ENCODE measurements at places on chromosomes 12 and 14.
A peak's percentile ranks its signal among the peaks of the same experiment; 100 is the strongest.

DNA sequence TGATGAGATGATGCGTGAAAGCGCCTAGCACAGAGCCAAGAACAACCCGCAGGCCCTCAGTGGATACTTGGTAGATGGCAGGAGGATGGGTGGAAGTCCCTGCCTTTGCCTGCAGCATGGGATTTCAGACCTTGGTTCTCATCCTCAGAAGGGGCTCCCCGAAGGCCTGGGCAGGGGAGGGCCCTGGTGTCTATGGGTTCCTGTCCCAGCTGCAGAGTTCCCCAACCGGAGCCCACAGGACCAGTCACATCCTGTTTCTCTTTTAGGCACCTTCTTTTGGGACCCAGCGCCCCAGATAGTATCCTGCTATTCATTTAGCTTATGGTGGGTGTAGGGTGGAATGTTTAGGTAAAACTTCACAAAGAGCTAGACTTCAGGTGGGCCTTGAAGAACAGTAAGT is 55.5 kb downstream of the CALM1 start:
- no peak for ATAC-seq

DNA sequence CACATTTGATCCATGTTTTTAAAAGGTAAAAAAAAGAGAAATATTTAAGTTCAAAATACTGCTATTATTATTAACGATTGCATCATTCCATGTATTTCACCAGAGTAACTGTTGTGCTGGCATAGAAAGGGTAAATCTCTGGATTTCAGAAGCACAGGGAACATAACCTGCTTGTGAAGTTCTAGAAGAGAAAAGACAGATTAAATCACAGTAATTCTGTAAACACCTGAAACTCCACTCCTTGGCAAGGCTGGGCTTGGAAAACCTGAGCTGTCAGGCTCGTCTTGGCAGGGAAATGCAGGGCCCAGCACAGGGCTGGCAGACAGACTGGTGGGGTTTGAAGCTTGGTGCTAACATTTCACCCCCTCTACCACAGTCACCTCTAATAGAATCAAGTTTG is 35.1 kb downstream of the SVOP start:
- no peak for ATAC-seq

DNA sequence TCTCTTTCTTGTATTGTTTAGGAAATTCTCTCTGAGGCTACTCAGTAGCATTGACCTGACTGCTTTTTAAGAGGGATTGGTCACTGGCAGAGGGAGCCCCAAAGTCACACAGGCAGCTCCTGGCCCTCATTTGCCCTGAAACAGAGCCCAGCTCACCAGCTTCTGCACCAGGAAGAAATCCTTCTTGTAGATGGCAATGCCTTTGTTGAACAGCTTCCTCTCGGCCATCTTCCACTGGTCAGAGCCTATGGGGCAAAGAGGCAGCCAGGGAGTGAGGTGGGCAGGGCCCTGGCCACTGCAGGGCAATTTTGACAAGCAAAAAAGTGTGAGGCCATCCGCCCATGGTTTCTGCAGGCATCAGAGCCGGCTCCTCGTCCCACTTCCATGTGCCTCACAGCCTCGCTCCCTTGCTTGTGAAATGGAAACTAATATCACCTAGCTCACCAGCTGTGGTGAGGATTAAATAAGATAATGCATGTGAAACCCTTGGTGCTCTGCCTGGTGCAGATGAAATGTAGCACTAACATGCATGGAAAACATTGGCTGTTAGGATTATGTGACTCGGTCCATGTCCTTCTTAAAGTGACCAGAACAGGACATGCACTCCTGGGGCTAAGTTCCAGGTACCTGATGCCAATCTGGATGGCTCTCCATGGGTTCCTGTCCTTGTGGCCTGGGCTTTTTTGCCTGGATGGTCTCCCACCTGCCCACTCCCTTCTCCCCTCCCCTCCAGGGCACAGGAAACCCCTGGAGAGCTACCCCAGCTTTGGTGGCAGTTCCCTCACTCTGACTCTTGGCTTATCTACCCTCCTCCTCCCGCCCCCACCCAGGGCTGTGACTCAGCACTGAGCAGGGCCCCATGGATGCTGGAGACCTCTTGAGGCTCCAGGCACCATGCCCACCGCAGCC is 11.2 kb upstream of the PNMA1 start:
- no peak for ATAC-seq

DNA sequence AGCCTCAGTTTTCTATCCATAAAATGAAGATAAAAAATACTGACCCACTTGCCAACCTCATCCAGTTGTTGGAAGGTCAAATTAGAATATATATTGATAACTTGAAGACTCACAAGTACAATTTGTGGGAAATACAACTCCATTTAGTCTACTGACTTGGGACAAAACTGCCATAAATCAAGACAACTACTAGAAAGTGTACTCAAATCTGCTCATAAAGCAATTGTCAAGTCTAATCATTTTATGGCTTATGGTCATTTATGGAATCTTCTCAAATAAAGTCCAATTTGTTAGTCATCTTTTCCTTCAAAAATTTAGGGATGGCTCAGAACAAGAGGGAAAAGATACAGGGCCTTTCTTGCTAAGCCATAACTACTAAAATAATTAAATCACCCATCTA is 7.0 kb downstream of the BTG1 start:
- ATAC-seq, result no peak

- no peak for ATAC-seq
Observed at GRCh38 chr14:55913324-55914025, 204.7 kb upstream of the PELI2 start.

GRCh38 chr14:81162941-81163340 is 57.8 kb downstream of the GTF2A1 start:
- no peak for ATAC-seq

GRCh38 chr14:97268097-97268496 is 470.9 kb downstream of the VRK1 start:
- no peak for ATAC-seq

DNA sequence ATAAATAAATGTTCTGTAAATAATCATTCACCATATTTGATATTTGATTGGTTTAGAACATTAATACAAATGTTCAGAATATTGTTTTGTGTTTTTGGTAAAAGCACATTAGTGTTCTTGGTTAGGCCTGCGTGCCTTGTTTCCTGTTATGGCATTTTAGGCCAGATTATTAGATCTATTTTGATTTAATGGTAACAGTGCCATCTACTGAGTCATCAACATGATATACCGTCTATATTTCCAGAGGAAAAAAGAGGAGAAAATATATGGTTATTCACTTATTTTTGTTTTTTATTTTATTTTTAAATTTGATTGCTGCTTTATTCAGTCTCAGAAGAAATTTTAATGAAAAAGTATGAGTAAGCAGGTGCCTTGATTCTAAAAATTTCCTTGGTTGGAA is 60.3 kb downstream of the GPHN start:
- ATAC-seq, result peak; percentile 61

- ATAC-seq, result no peak
Observed at GRCh38 chr12:21800011-21800410, 25.5 kb upstream of the KCNJ8 start.

DNA sequence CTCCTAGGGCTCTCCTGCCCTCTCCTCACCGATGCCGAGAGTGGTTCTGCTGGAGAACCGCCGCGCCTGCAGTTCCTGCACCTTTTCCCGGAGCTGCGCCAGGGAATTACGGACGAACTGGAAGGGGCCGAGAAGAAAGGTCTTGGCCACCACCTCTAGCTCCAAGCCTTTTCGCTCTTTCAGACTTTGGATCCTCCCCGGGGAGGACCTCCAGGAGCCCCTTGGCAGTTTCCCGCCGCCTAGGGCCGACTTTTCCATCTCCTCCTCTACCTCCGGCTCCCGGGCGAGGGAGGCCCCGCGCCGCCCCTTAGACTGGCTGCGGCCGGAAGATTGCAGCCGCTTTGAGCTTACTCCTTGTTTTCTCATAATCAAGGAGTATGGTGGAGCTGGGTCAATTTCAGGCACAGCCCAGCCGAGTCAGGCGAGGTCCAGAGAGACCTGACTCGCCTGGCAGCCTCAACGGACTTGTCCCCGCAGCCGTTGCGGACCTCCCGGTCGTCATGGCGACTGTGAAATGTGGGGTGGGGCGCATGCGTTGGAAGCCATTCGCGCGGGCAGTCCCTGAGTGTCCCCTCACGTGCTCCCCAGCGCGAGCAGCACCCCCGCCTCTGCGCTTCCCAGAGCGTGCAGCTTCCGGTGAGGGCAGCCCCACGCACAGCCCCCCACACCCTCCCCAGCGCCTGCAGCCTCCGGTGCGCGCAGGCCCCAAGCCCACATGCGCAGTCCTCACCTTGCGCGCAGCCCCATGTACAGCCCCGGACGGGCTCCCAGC is at the start of gene DPY19L2:
DPY19L2 (minus strand) TSS at position 466 of the 772 bp plus-strand sequence; CDS start at position 366, 100 bp downstream.
- ATAC-seq, result peak; percentile 93

GRCh38 chr12:45259675-45260074 is 43.8 kb downstream of the ANO6 start:
- ATAC-seq, result peak; percentile 78

GRCh38 chr12:82625523-82625922 is 61.2 kb upstream of the TMTC2 start:
- no peak for ATAC-seq

GRCh38 chr12:110923692-110924334 is 3.4 kb upstream of the MYL2 start:
- ATAC-seq, result no peak

DNA sequence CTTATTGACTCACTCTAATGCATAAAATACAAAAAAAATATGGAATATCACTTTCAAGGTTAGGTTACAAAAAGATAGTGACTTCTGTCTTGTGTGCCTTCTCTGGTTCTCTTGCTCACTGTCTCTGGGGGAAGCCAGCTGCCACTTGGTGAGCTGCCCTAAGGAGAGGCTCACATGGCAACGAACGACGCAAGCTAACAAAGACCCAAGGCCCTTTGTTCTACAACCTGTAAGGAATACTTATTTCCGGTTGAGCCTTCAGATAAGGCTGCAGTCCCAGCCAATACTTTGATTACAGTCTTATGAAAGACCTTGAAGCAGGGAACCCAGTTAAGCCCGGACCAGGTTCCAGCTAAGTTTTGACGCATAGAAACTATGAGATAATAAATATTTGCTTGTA is 242.4 kb upstream of the TBX3 start:
- ATAC-seq, result no peak

DNA sequence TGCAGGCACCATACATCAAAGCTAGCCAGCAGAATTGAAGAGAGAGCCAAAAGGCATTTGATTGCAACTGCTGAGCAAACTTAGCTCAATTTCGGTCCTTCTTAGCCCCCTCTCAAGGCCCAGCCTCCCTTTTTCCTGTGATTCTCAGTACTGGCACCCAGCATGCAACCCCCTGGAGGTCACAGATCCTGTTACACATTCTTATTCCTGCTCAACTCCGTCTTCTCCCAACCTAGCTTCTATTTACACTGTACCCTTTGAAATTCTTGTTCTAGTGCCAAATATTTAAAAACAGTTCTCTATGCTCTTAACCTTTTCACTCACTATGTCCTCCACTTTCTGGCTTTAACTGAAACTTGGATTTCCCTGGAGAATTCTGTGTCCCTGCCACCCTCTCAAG is 131.3 kb upstream of the CPSF6 start:
- ATAC-seq, result peak; percentile 88

- ATAC-seq, result no peak
Observed at GRCh38 chr14:24064856-24065255, 6.5 kb upstream of the CPNE6 start.

DNA sequence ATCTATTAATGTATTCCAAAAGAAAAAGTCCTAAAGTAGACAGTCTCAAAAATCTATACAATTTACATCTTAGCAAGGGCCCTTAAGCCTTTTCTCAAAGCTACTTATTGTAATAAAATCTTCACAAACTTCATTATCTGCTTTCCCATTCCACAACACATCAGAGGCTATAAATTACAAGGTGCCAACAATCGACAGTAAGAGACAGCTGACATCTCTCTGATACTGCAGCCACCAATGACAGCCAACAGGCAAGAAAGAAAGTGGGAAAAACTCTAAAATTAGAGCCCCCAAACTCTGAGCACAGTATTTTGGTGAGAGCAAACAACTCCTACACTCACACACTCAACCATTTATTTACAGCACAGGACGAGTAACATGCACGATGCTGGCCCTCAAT is 2.2 kb downstream of the ANGEL1 start:
- ATAC-seq, result no peak

DNA sequence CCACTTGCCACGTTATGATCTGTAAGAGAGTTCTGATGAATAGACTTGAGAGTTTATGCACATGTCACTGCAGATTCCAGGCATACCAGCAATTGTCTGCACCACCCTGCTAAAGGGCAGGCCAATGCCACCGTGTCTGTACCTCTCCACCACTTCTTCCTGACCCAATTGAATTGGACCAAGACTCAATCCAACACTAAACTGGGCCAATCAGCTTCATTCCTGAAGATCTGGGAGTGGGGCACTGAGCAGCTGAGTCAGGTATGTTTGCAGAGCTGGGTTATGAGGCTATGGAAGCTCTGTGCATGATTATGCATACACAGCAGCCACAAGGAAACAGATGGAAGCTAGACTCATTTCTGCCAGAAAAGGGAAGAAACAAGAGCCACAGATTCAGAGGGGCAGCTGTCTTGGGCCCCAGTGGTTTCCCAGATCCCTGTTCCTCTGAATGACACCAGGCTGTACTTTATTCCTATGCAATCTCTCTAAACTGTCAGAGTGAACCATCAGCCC is 28.0 kb downstream of the DAO start:
- peak; percentile 50 for ATAC-seq

- ATAC-seq, result no peak
Observed at GRCh38 chr12:119005085-119005484, 23.7 kb downstream of the SRRM4 start.

DNA sequence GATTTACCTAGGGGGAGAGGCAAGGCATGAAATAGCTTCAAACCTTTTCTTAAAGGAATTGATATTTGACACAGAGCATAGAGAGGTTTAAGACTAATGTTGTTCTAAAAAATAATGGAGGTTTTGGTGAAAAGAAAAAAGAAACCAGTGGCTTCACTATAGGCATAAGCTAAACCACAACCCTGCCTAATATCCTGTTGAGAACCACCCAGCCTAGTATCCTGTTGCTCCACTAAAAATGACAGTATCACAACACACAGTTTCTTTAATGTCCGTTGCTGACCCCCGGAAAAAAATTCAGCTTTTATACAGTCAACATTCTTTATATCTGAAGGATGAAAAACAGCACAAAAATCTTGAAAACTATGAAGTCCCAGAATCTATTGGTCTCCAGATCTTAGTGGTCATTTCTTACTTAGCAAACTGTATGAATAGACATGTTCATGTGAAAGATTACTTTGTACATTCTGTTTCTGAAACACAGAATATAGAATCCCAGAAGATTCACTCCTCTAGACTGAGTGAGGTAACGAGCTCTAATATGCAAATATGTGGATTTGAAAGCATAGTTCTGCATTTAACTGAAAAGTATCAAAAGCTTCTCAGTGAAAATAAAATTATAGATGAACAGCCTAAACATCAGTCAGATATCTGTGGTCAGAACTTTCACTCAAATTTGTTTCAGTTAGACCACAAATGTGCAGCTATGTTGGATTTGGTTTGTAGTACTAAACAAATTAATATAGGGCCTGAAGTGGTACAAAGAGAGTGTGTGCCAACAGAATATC is 40.5 kb downstream of the GALC start:
- ATAC-seq, result no peak

GRCh38 chr12:10291030-10291429 is 16.6 kb upstream of the KLRD1 start:
- no peak for ATAC-seq

- ATAC-seq, result no peak
Observed at GRCh38 chr12:51753980-51754675, 94.4 kb downstream of the FIGNL2 start.

- peak; percentile 79 for ATAC-seq
Observed at GRCh38 chr14:63632932-63633514, 8.6 kb downstream of the WDR89 start.

Data from SK-N-SH treated with all-trans-retinoic acid at 6 μM for 48 hours (cell line).